ENCODE measurements at places on chromosomes 2 and 18.

GRCh38 chr2:152655880-152656279 lies 61.4 kb downstream of the PRPF40A start:
- DNase-seq, result no peak

DNA sequence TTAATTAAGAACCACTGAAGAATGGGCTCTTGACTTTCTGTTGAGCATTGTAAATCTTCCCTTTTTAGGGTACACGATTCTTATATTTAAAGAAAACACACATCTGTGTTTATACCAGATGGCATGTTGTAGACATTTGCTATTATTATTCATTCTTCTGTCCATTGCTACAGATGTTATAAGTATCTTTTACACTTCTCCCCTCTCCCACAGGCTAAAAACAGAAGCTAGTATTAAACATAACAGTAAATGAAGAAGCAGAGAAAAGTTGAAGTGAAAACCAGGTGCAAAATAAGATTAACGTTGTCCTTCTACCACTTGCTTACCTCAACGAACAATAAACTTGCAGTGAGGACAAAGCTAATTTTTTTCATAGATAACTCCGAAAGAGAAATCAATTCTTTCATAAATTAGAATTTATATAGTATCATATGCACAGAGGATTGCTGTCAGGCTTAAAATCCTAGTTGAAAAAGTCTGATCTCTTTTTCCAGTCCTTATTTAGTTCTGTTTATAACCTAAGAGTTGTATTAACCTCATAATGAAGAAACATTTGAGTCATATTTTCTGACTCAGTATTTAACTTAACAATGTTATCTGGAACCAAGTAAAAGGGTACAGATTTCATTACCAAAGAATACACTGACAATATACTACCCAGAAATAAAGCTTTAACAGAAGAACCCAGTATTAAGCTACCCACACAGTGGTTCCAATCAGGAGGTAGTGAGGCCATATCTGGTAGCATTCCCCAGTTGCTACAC lies 16.4 kb upstream of the ZNF385B start:
- no peak for DNase-seq

DNA sequence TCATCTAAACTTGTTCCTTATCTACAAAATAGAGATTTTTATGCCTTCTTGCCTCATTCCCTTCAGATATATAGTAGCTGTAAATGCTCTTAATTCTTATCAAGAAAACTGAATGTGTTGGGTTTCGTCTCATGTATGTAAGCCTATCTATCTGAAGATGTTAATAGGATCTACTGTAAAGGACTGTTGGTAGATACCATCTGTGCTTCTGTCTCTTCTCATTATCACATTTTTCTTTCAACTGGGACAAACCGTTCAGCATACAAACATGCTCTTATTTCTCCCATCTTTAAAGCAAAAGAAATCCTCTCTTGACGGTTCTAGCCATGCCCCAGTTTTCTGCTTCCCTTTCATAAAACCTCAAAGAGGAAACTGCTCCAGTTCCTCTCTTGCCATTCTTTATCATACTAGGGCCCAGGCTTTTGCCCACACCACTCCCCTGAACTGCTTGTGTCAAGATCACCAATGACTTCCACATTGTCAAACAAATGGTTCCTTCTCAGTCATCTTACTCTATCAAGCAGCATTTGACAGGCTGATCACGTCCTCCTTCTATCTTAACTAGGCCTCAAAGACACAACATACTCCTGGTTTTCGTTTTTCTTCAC lies 88.7 kb downstream of the ARHGEF33 start:
- no peak for DNase-seq

- DNase-seq, result no peak
Observed at GRCh38 chr2:227443889-227444568, 27.9 kb upstream of the AGFG1 start.

DNA sequence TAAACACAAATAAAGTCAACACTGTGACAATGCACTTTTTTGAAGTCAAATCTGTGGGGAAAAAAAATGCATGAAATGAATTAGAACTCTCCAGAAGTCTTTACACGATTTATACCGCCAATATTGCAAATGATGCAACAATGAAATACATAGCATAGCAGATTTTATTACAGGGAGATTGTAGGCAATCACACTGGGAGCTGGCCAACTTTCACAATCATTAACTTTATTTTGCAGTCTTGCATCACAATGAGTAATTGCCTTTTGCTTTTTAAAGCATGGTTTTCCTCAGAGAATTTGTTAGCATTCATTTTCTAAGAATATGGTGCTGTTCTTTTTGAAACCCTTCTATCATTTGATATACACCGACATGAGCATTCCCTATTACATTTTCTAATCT lies 366.4 kb upstream of the FSIP2 start:
- no peak for DNase-seq

DNA sequence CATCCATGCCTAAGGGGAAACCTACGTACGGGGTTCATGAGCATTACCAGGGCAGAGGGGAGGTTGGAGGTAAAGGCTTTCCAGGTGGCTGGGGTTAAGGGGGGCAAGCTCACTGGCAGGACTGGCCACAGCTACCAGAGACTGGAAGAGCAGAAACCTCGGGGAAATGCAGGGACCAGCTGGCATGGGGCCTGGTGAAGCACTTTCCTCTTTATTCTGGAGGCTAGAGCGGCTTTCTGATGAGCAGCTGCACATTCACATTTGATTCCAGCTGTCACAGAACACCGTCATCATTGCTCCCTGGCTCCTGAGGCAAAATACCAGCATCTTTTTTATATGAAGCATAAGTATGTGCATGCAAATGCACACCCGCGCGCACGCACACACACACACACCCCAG lies 28.7 kb upstream of the LRRC30 start:
- DNase-seq, result no peak

DNA sequence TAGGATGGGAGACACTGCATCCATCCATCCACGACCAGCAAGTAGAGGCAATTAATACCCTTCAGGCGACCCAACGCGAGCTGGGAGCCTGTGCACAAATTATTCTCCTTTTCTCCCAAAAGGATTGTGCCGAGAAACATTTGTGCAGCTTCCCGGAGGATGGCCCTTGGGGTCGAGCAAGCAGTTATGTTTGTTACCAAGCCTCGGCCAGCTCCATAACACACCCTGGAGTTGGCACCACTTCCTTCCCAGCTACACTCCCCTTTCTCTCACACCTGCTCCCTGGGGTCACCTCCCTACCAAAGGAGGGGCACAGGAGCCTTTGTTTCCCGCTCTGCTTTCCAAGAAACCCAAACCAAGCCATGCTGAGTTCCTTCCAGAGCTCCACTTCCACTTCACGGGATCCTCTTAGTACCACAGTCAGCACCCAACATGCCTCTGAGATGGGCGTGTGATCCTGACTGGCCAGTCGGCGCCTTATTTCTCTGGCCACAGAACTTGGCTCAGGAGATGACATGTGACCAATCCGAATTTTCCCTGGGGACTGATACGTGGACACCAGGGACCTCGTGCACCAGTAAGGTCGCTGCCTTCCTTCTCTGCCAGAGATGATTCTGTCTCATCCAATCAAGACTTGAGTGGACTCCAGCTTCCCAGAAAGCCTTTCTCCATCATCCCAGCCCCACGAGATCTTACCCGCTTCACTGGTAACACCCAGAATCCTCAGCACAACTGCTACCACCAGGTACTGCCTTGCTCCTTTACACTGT lies 28.5 kb downstream of the GPR55 start:
- DNase-seq, result no peak

- no peak for DNase-seq
Observed at GRCh38 chr2:237614151-237614720, 13.2 kb upstream of the LRRFIP1 start.

DNA sequence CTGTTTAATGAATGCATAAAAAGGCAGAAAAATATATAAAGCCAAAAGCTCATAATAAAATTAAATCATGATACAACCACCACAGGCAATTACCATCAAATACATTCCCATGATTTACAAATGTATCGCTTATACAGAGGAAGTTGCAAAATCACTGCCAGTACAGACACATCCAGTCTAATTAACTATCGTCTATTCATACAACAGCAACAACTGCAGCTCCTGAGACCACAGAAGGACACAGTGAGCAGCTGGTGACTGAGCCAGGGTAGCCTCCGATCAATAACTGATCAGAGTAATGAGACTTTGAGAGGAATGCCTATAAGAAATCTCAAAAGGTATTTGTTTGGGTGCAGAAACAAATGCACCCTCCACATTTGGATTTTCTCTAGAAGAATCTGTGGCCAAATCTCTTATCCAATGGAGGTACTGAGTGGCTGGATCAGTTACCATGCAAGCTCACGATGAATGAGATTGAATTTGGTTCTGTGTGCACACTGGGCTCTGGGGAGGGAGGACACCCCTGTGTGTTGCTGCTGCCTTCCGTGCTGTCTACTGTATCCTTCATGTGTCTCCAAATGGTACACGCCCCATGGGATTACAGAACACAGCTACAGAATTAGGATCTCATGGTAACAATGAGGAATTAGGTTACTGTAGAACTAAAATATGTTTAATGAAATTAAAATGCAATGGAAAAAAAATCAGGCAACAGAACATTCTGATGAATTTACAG lies 119.6 kb downstream of the MBP start:
- DNase-seq, result no peak

GRCh38 chr2:129277585-129277981 lies 701.9 kb upstream of the RAB6C start:
- DNase-seq, result no peak

DNA sequence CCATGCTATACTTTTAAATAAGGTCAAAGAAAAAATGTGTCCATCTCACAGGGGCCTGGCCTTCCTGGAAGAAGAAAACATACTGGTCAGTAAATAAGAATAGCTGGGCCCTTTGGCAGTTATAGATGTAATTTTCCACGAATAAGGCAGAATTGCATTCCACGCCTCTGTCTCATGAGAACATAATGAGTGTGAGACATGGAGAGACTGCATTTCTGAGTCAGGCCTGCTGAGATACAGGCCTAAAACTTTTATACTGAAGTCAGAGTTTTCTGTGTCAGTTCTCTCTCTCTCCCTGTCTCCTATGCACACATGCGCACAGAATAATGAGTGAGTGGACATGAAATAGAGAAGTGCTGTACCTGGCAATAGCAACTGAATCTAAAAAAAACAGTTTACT lies 20.4 kb upstream of the IL1R1 start:
- DNase-seq, result no peak

DNA sequence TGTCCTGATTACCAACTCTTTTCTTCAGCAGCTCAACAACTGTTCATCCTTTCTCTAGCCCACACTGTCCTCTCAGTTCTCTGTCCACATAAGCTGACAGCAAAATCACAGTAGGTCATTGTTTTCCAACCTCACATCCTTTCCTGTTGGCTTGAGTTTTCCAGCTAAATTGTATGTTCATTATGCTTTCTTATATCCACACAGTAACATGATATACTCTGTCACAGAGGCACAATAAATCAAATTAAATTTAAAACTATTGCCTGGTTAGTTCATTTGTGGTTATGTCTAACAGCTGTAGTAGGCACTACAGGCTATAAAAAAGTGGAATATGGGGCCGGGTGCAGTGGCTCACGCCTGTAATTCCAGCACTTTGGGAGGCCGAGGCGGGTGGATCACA lies 179.9 kb downstream of the ETAA1 start:
- DNase-seq, result no peak

DNA sequence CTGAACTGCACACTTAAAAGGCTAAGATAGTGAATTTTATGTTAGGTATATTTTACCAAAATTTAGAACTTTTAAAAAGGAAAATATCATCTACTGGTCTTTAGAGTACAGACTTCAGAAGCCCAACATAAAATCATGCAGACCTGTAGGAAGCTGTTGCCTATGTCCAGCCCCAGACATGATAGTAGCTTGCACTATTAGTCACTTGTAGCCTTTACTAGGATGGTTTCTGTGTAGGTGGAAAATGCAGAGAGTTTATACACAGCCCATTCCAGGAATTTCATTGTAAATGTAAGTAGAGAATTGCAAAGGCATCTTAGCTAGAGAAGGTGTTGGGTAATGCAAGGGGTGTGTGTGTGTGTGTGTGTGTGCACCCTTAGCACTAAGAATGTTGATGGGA lies 640.2 kb downstream of the RNF144A start:
- DNase-seq, result no peak

GRCh38 chr2:98729652-98730051 lies 1.3 kb downstream of the MGAT4A start:
- no peak for DNase-seq

- no peak for DNase-seq
Observed at GRCh38 chr2:105034170-105034569, 3.7 kb upstream of the MRPS9 start.

GRCh38 chr18:51952844-51953243 lies 387.2 kb upstream of the DCC start:
- no peak for DNase-seq

DNA sequence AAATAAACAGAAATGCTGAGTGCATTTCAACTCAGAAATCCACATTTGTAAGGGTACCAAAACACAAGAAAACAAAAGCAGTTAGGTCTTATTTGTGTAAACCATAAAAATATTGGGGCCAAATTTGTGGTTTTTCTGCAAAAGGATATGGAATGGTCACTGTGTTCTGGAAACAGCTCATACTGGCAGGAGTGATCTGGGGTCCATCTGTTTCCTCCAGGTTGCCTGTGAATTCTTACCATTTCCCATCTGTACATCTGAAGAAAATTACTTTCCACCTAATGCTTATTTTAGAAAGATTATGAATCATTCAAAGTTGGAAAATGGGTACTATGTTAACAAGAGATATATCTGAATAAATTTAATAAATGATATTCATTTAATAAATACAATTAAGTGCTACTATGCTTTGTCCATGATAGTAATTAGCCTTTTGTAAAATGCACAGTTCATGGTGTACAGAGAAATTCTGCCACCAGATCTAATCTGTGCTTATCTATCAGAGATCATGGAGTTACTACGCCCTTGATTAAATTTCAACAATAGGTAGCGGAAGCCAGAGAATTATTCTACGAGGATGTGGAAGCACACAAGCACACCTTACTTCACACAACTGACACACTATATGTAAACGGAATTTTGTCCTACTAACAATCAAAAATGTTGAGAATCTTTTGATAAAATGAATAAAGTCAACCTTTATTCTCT lies 10.9 kb downstream of the ALS2 start:
- DNase-seq, result no peak

GRCh38 chr2:120398051-120398995 lies 52.4 kb downstream of the INHBB start:
- DNase-seq, result no peak

GRCh38 chr2:241801611-241802420 lies 7.2 kb upstream of the NEU4 start:
- DNase-seq, result no peak

GRCh38 chr18:44458777-44459176 lies 221.9 kb upstream of the SETBP1 start:
- no peak for DNase-seq

DNA sequence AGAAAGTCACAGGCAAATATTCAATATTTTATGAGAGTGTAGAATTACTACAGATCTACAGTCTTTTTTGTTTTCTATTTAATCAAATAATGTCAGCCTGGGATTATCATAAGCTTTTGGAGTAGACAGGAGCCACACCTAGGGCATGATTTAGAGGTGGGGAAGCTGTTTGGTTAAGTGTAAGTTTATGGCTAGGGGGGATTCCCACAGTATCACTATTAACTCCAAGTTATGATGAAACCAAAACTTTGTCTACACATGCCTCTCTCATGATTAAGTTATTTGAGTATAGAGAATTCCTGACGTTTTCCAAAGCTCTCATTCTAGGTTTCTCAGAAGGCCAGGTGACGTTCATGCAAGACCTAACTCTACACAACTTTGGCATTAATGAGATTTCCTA lies 2.1 kb downstream of the SERPINB10 start:
- no peak for DNase-seq
